ENCODE measurements at places on chromosomes 13 and 19.

GRCh38 chr13:106376401-106377112 lies 158.9 kb downstream of the EFNB2 start:
- DNase-seq, result no peak

DNA sequence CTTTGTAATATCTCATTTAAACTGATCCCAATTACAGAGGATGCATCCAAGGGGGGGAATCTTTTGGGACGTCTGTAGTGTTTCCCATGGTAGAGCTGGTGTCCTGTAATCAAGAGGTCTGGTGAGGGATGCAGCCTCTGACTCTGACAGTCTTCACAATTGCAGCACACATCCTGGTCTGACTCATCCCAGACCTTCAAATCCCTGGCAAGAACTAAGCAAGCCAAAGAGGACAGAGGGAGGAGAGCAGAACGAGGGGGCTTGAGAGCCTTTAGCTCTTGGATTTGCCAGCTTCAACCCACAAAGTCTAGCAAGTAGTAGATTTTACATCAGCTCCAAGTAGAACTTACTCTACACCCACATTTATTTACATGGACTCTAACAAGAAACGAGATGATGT lies 17.3 kb upstream of the FCGBP start:
- DNase-seq, result no peak

GRCh38 chr13:49693191-49693733 lies 2.0 kb upstream of the EBPL start:
- no peak for DNase-seq

- no peak for DNase-seq
Observed at GRCh38 chr13:110684388-110685056, 21.4 kb downstream of the CARS2 start.

GRCh38 chr19:8367327-8368001 lies 3.5 kb downstream of the ANGPTL4 start:
- no peak for DNase-seq
